Hair follicle dermal papilla cell (primary cell): ENCODE measurements at places on chromosomes 2 and 18. TPM values are rescaled to one million over a fixed set of nuclear protein-coding genes. Genes with fewer than 3 reads are reported as not detected.

The SLC19A3 gene
- not detected in 2 replicates for total RNA-seq

The RAB31 gene
- total RNA-seq = 44.4 and 53.4 TPM in 2 replicates

The DPYSL5 gene
- not detected in 2 replicates for total RNA-seq

The FEV gene
- not detected in 2 replicates for total RNA-seq

The FOXD4L1 gene
- 0.12 and 0.32 TPM in 2 replicates for total RNA-seq

The SH3RF3 gene
- total RNA-seq = 16.5 and 24.2 TPM in 2 replicates

The KIAA2012 gene
- not detected in 2 replicates for total RNA-seq

The TRABD2A gene
- 0.36 and 1.3 TPM in 2 replicates for total RNA-seq
